ENCODE measurements at places on chromosomes 11 and 22. TPM values are rescaled to one million over a fixed set of nuclear protein-coding genes. Genes with fewer than 3 reads are reported as not detected.

SMTNL1 gene
- not detected for total RNA-seq

TRIM51 gene
- total RNA-seq = not detected

DGCR6 gene
- total RNA-seq = 1.8 TPM

P4HA3 gene
- 58.8 TPM for total RNA-seq

OR52H1 gene
- 0.09 TPM for total RNA-seq

MS4A4A gene
- total RNA-seq = not detected

PRRG4 gene
- 0.52 TPM for total RNA-seq
